ENCODE measurements at places on chromosomes 4 and X. TPM values are rescaled to one million over a fixed set of nuclear protein-coding genes. Genes with fewer than 3 reads are reported as not detected.

Gene PRAF2
- total RNA-seq, result 15.2 TPM

Gene MRFAP1L1
- 36.1 TPM for total RNA-seq

Gene GPR82
- total RNA-seq, result not detected

Gene TMPRSS11E
- total RNA-seq, result not detected

Gene HTT-AS
- not detected for total RNA-seq

Gene IL1RAPL1
- 0.88 TPM for total RNA-seq

Gene NELFA
- 16.9 TPM for total RNA-seq

Gene MAOB
- total RNA-seq, result under 0.01 TPM

Gene ADH7
- total RNA-seq, result not detected

Gene UGT8
- 0.14 TPM for total RNA-seq

Gene TEC
- 0.72 TPM for total RNA-seq
